ENCODE measurements at places on chromosomes 7 and 10. TPM values are rescaled to one million over a fixed set of nuclear protein-coding genes. Genes with fewer than 3 reads are reported as not detected.

GRCh38 chr7:38881015-38881414 is 28.0 kb downstream of the VPS41 start:
- no peak for DNase-seq

The PLAC9 gene
- total RNA-seq: not detected

The AGR3 gene
- total RNA-seq: not detected

DNA sequence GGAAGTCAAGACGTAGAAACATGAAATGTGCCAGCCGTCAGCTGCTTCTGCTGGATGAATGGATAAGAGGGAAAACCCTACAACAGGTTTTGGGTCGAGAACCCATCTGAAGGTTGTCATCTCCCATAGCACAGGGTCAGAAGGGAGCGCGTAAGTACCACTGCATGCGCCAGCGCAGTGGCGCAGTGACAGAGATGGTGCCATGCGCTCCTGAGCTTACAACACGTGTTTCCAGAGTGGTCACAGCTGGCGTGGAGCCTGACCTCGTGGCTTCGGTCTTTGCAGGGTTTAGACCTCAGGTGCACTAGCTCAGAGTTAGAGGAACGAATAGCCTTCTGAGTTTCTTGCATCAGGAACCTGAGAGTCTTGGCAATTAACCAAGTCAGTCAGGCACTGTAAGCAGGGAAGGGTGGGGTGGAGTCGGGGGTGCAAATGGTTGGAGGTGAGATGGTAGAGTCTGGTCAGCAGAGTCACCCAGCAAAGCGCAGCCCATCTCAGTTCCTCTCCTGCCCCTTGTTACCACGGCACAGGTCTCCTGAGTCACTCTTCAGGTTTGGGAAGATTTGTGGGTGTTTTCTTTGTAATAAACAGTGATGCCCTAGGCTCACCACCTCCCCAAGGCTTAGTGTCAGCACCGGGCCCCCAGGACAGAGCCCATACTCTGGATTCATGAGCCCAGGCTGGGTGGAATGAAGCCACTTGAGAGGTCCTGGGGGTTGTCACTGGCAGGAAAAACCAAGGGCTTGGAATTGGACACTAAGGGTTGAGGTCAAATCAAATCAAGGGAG is 84.1 kb upstream of the PPIF start:
- no peak for DNase-seq

DNA sequence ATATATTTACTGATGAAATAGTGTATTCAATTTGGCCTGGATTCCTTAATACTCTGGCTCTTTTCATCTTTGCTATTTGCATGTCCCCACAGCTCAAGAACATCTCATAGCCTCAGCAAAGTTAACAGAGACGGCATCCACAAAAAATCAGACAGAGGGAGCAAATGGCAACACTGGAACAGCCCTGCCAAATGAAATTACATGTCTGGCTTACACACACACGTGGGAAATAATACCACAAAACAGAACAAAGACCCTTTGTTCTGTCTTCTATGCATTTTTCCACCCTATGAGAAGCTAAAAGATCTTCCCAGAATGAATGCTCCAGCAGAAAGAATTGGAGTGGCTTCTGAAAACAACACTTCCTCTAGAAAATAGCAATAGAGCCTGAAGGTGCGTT is 139.5 kb downstream of the ALOX5 start:
- no peak for DNase-seq

The FEZF1 gene
- total RNA-seq: not detected

DNA sequence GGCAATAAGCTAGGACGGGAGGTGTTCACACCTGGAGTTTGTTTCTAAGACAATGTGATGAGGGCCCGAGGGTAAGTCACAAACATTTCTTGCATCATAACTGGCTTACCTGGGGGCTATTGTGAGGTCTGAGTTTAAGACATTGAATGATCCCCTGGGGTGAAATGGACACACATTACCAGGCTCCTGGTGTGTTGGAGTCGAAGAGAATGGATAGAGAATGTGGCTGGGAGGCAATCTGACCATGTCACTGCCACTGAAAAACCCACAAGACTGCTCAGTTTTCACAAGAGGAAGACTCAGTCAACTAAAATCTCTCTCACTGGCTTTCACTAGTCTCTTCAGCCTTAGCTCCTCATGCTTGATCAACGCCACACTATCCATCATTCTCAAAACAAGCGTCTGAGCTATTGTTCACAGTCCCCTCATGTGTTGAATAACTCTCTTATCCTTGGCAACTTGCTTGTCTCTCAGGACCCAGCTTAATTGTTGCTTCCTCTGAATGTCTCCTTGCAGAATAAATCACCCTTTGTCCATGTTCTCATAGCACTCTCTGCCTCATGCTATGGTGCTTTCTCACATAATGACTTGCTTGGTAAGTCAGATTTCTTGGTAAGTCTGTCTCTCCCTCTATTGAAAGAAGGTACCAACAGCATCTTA is at the start of gene C10orf120:
C10orf120 (minus strand) TSS at position 51 of the 660 bp plus-strand sequence. CDS start 56 bp downstream, outside the sequence.
- no peak for DNase-seq

The CCL26 gene
- total RNA-seq: not detected

The NEUROG3 gene
- total RNA-seq: not detected

GRCh38 chr7:101171442-101171837 is 6.1 kb upstream of the VGF start:
- no peak for DNase-seq

The ZFAND4 gene
- 13.4 TPM for total RNA-seq

GRCh38 chr10:101123815-101124617 is 7.1 kb upstream of the TLX1 start:
- no peak for DNase-seq

The SLF2 gene
- total RNA-seq: 52.6 TPM

The GPR15LG gene
- total RNA-seq: not detected

DNA sequence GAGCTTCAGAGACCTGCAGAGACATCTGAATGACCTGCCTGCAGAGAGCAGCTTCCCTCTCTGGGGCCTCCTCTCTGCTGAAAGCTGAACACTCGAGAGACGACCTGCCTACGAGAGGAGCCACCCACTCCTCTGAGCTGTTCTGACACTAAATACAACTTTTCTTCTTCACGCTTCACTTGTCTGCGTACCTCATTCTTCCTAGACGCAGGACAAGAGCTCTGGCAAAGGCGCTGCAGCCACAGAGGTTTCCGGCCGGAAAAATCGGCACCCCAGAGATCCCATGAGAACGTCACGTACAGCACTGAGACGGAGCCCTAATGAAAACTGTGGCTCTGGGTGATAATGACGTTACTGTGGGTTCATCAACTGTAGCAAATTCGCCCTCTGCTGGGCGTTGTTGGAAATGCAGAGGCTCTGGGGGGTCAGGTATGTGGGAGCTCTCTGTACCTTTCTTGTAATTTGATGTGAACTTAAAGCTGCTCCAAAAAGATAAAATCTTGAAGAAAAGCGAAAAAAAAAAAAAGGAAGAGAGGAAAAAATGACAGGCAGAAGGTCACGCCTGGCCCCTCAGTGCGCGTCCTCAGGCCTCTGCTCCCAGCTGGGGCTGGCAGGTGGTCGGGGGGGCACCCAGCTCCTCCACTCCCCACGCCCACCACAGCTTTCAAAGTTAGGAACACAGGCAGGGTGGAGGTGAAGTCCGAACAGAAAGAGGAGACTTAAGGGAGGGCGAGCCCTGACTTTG is 120.7 kb downstream of the DYNC2I1 start:
- DNase-seq: peak; percentile 84

DNA sequence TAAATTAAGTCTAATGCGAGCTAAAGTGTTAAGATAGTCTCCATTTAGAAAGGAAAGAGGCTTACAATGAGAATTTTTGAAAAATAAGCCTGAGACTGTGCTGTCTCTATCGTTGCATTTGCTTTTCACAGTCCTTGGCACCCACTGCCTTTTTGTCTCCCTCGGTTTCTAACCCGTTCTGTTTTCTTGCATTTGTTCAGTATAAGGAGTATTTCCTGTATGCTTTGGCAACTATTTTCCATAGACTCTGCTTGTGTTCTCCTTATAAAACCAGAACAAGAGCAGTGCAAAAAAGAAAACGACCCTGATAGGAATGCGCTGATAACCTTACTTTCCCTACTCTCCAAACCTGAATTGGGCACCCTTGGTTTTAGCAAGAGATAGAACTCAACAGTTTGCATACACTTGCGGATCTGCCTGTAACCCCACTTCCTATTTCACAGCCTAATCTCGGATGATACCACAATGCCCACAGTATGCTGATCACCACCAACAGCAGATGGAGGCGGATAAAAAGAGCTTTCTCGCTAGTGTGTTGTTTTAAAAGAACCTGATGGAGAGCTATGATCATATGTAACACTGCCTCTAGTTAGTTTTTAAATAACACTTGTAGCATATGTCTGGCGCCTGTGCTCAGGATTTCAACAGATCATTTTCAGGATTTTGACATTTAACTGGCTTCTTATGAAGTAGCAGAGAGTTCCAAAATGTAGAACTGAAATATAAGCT is 1.6 kb upstream of the ARHGAP12 start:
- DNase-seq: peak; percentile 22

DNA sequence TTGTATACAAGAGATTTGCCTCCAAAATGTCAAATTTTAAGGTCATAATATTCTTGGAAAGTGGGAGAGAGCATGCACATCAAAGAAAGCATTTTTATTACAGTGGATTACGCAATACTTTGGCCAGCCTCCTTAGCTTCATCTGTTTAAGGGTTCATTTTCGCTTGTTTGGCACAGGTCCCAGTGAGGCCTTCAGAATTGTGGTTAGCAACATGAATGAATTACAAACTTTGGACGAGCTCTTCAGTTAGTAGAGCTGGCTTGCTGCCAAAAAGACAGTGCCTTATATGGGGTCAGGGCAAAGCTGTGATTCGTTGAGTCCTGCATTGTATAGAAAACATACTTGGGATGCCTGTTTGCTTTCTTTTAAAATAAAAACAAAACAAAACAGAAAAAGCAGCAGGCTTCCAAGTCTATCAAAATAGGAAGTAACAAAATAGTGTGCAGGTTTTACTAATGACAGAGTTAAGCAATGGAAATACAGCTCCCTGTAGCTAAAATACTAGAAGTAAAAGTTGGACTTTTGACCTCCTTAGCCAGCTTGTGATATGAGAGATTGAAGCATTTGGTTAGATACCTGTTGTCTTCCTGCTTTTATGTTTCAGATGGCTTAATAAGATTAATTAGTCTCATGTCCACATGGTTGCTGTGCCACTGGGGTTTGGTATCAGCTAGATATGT is 190.8 kb downstream of the MLLT10 start:
- DNase-seq: peak; percentile 47

The TACC2 gene
- total RNA-seq: not detected

GRCh38 chr7:20199015-20199737 is 18.0 kb downstream of the MACC1 start:
- no peak for DNase-seq

The SP8 gene
- total RNA-seq: not detected

- peak; percentile 17 for DNase-seq
Observed at GRCh38 chr7:16933296-16934279, 51.8 kb upstream of the AGR3 start.

- peak; percentile 77 for DNase-seq
Observed at GRCh38 chr7:151518105-151518946, 1.4 kb downstream of the RHEB start.

The MTG1 gene
- 67.2 TPM for total RNA-seq

GRCh38 chr7:121871188-121871587 is 1.8 kb upstream of the PTPRZ1 start:
- DNase-seq: no peak

- no peak for DNase-seq
Observed at GRCh38 chr7:98352621-98353020, 48.3 kb downstream of the BAIAP2L1 start.

The APBB1IP gene
- total RNA-seq: 49.7 TPM

DNA sequence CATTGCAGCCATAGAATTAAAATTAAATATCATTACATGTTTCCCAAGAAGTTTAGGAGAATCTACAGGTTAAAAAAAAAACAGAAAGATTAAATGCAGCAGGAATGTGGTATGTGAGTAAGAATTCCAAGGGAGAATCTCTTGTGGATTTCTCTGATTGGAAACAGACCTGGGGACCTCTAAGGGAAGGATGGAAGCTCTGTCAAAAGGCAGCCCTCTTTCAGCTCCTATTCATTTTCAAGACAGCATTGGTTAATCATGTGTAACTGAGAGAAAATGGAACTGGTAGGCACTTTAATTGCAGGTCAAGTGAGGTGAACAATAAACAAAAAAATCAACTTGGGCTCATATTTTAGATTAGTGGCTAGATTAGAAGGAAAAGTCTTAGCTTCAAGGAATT is 81.4 kb upstream of the MTPN start:
- no peak for DNase-seq

The NME8 gene
- total RNA-seq: not detected

- no peak for DNase-seq
Observed at GRCh38 chr10:95411635-95412034, 120.8 kb upstream of the PDLIM1 start.

DNA sequence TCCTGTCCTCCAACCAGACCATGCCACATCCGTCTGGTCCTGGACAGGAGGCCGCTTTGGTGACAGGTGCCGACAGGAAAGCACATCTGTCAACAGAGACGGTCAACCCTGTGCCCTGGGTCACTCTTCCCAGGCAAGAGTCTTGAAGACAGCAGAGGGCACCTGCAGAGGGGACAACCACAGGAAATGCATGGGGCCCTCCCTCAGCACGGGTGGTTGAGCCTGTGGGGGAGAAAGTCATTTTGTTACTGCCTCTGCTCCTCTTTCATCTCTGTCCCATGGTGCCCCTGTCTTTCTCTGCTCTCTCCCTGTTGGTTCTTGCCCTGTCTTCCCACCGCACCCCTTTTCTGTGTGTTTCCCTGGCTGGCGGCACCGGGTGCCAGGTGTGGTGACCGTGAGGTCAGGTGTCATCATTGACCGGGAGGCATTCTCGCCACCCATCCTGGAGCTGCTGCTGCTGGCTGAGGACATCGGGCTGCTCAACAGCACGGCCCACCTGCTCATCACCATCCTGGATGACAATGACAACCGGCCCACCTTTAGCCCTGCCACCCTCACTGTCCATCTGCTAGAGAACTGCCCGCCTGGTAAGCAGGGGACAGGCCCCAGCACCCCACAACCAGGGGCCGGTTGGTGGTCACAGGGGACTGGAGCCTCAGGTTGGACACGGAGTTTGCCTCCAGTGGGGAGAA is 17.6 kb upstream of the VSIR start:
- DNase-seq: peak; percentile 63

- DNase-seq: no peak
Observed at GRCh38 chr7:4604456-4604940, 77.6 kb upstream of the FOXK1 start.

DNA sequence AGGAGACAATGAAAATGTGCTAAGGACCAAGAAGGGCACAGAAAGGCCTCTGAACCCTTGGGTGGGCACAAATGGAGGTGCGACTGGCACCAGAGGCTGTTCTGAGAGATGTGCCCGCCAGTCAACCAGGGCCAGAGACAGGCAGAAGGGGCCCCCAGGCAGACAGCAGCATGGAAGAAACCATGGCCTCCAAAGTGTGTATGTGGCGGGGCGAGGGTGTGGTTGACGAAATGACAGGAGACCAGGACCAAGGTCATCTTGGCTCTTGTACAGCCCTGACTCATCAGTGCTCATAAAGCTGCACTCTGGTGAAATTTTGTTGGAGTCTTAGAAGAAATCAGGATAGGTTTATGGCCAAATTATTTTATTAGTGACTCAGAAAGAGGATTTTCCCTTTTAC is 4.0 kb upstream of the MRPS24 start:
- no peak for DNase-seq

DNA sequence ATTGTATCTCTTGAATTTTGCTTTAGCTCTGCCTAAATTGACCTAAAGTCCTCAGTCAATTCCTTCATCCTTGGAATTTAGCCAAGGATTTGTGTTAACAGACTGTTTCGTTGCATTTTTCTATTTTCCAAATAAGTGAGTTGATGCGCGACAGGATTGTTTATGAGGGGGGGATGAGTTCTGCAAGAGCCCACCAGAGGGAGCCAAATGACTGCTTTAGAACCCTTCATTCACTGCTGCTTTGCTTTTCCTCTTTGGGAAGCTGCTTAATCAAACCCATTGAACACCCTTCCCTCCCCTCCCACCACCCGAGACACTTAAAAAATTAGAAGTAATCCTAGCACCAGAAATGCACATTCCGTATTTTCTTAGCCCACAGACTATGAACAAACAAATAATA is 33.7 kb upstream of the PTF1A start:
- peak; percentile 32 for DNase-seq
